ENCODE measurements at places on chromosomes 3 and 15.

DNA sequence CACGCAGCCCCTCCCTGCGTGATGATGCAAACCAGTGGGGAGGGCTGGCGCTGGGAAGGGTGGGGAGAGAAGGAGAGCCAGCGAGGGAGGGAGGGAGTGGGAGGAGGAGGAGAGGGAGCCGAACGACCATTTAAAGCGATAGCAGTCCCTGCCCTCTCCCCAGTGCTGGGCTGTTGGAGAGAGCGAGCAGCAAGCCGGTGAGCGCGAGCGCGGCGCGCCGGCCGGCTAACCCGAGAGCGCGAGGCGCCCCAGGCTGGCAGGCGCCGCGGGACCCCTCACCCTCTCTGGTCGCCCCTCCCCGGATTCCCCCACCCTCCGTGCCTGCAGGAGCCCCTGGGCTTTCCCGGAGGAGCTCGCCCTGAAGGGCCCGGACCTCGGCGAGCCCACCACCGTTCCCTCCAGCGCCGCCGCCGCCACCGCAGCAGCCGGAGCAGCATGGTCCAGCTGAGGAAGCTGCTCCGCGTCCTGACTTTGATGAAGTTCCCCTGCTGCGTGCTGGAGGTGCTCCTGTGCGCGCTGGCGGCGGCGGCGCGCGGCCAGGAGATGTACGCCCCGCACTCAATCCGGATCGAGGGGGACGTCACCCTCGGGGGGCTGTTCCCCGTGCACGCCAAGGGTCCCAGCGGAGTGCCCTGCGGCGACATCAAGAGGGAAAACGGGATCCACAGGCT is at the start of gene GRM7:
Gene GRM7 (plus strand): TSS at position 162 of the 671 bp plus-strand sequence.
- no peak for DNase-seq

GRCh38 chr3:17181413-17181907 is 296.7 kb downstream of the PLCL2 start:
- DNase-seq = no peak

GRCh38 chr3:195257454-195258448 is 13.2 kb downstream of the XXYLT1 start:
- no peak for DNase-seq

- no peak for DNase-seq
These were observed 402.4 kb downstream of the MAGI1 start for GRCh38 chr3:65636326-65636725.

GRCh38 chr3:134311265-134311664 is 60.6 kb upstream of the RYK start:
- no peak for DNase-seq

DNA sequence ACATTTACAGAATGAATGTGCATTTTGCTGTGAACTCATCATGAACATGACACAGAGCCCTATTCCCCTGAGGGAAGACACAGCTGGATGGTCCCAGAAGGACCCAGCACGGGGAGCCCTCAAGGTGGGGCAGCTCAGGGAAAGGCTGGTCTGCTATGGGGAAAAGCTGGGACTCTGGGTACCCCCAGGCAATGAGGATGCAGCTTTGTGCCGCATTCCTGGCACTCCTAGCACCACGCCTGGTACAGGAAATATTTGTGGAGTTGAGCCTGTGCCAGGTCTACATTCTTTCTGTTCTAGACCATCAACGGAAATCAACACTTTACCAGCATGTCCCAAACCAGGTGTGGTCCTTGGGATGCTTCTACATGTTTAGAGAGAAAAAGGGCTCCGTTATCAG is 74.0 kb downstream of the SRGAP3 start:
- no peak for DNase-seq

GRCh38 chr15:24746094-24746493 is 70.5 kb downstream of the NPAP1 start:
- DNase-seq = no peak

GRCh38 chr15:71195242-71195641 is 80.0 kb downstream of the THSD4 start:
- no peak for DNase-seq

DNA sequence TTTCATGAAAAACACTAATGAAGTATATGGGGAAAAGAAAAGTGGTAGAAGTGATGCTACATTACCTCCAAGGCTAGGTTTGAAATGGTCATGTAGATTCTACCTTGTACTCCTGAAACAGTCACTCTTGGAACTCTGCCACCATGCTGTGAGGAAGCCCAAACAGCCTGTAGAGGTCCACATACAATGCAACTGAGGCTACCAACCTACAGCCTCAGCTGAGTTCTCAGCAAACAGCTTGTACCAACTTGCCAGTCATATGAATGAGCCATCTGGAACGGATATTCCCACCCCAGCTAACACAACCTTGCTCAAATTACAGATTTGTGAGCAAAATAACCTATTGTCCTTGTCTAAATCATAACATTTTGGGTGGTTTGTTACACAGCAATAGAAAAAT is 193.5 kb downstream of the ULK4 start:
- no peak for DNase-seq

DNA sequence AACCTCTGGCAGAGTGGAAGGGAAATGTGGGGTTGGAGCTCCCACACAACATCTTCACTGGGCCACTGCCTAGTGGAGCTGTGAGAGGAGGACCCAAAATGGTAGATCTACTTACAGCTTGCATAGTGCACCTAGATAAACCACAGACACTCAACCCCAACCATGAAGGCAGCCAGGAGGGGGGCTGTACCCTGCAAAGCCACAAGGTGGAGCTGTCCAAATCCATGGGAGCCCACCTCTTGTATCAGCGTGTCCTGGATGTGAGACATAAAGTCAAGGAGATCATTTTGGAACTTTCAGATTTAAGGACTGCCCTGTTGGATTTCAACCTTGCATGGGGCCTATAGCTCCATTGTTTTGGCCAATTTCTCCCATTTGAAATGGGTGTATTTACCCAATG is 20.9 kb downstream of the TP63 start:
- DNase-seq = no peak

GRCh38 chr15:57910672-57911071 is 154.8 kb downstream of the ALDH1A2 start:
- DNase-seq = no peak

GRCh38 chr15:83733691-83734090 is 79.8 kb downstream of the ADAMTSL3 start:
- no peak for DNase-seq

DNA sequence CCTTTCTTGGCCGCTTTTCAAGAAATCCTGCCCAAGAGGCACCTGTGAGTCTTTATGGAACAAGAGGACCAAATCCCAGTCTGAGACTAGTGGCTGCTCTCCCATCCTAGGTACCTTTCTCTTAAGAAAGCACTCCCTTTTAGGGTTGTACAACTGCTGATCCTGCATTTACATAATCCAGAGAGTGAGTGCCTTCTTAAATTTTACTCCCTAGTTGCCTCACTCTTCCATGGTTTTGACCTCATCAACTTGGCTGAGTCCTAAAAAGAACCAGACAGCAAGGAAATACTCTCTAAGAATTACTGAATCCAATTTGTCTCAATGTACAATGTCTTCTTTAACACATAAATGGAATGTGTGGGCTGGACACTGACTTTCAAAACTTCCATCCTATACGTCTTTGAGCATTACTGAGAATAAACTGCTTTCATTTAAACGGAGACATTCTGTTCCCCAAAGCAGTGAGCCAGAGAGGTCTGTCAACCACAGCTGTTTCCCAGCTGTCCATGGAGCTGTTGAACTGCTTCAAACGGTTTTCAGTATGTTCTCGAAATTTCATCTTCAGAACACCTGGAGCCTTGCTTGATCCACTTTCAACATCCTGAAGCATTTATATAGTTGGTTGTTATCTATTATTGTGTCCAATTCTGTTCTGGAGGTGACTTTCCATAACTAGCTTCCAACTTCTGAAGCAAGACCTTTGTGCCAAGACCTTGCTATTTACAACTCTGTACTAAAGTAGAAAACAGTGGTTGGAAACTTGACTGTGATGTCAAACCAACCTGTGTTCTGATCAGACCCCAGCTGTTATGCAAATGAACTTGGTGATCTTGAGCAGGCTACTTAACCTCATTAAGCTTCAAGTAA is 179.1 kb downstream of the SLC9A9 start:
- peak; percentile 13 for DNase-seq

DNA sequence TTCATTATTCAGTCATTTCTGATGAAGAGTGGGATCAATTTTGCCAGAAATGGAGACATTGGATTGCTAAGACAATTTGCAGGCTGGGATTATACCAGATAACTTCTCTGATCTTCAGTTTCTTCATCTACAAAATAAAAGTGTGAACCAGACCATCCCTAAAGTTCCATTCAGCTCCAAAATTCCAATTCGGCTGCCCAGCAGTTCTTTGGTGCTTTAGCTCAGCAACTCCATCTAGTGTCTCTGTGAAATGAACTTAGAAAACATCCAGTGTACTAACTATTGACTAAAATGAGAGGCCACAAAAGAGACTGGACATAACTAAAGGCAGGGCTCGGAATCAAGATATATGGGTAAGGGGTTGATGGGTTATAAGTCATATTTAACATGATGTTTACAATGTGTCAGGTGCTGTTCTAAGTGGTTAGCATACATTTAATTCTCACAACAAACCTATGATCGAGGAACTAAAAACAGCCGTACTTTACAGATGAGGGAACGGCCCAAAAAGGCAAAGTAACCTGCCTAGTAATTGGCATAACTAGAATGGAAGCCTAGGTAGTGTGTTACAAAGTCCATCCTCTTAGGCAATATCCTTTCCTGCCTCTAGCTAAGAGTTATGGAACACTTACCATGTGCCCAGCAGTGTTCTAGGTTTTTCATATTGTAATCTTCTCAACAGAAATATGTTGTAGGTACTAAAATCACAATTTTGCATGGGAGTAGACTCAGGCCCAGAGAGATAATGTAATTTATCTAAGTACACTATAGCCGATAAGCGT is 17.0 kb downstream of the THAP10 start:
- DNase-seq = no peak

DNA sequence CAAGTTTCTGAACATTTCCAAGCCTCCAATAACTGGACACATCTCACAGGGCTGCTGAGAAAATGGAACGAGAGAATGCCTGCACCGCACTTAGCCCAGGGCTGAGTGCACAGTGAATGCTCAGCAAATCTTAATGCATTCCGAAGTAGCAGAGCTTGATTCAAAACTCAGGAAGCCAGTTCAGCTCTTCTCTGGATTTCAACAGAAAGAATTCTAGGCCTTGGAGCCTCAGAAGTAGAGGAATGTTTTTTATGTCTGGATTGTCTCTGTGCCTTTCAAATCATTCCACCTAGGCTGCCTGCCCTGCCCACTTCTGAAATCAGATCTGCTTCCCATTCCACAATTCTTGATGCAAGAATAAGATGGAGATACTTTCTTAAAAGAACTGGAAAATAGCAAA is 9.6 kb upstream of the FOXP1 start:
- no peak for DNase-seq

- no peak for DNase-seq
These were observed 6.7 kb upstream of the NCEH1 start for GRCh38 chr3:172717493-172718088.

- DNase-seq = no peak
These were observed 80.2 kb downstream of the DLG1 start for GRCh38 chr3:197218210-197218609.

- no peak for DNase-seq
These were observed 136.3 kb downstream of the PLD1 start for GRCh38 chr3:171673951-171674350.

- no peak for DNase-seq
These were observed 73.5 kb downstream of the DAPK2 start for GRCh38 chr15:63972801-63973200.

GRCh38 chr15:52656412-52656811 is 22.8 kb downstream of the ATOSA start:
- no peak for DNase-seq

DNA sequence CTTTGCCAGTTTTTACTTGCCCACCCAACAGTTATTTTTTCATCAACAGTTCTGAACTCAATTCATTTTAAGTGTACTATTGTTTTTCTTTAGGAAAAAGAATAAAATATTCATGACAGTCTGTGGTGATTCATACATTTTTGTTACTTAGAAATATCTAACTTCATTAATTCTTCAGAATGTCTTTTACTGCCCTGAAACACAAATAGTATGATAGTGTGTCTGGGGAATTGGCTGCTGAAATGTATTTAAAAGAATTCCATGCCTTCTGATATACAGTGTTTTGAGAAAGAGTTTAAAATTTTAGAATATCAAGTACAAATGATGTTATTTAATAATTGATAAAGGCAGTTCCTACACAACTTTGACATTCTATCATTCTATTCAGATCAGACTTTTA is 854.1 kb downstream of the NAALADL2 start:
- DNase-seq = no peak

- DNase-seq = no peak
These were observed 342.7 kb downstream of the PLCL2 start for GRCh38 chr3:17227472-17227871.

DNA sequence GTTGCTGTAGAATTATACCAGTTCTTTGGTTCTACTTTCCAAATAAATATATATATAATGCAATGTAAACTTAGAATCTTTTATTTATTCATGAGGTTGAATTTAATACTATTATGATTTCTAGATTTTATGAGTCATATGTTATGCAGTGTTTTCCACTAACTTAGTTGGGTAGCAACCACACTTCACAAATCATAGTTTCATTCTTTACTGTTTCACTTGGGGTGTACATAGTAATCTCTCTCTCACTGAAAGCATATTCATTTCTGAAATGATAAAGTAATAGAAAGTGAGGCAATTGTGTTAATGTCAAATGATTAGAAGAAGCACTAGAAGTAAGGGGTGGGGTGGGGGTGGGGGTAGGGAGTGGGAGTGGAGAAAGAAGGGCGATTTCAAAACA is 52.6 kb downstream of the IQCH start:
- no peak for DNase-seq

GRCh38 chr3:41317298-41317697 is 118.0 kb downstream of the CTNNB1 start:
- no peak for DNase-seq

DNA sequence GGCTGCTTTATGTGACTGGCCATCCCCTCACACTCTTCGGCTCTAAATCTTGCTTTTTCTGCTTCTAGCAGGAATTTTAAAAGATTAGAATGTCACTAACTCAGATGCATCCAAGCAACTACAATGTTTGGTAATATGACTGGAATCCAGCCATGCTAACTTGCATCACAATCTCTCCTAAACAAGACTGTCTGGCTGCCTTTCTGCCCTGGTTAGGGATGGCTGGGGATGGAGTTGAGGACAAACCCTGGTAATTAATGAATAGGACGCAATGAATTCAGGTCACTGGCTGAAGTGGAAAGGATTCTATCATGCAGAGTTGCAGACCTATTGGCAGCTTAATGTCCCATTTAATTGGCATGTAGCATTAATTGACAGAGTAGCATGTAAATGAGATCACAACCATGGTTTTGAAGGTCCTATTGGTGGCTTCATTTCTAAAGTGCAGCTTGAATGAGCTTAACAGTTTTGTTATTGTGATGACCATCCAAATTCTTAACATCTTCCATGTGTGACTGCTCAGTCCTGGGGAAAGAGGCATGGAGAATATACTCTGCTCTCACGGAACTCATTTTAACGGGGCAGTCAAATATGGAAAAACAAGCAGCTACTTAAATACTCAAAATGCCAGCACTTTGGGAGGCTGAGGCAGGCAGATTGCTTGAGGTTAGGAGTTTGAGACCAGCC is 21.7 kb downstream of the NMNAT3 start:
- no peak for DNase-seq

All from GM19239 (cell line).